ENCODE measurements at places on chromosomes 6 and 20. TPM values are rescaled to one million over a fixed set of nuclear protein-coding genes. Genes with fewer than 3 reads are reported as not detected.

DNA sequence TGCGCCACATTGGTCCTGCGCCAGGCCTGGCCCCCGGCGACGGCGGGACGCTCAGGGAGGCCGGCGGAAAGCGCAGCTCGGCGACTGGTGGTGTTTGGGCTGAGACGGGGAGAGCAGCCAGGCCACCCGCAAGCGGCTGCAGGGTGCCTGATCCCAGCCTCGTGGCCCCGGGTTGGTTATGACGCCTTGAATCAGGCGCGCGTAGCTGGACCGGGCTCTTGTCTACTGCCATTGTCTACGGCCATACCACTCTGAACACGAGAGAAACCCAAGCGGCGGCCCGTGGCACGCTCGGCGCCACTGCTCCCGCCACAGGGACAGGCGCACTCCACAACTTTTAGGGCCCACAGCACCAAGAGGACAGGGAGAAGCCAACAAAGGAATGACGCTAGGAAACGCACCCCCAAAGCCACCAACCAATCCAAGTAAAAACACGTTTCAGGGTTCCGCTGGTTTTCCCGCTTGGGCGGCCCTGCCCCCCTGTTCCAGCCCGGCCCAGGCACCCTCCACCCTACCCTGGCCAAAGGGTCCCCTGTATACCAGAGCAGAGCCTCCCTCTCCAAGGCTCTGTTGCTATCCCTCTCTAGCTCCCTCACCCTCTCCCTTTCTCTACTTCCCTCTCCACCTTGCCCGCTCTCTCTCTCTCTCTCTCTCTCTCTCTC is 1849.3 kb upstream of the DEFB115 start:
- DNase-seq = no peak

DNA sequence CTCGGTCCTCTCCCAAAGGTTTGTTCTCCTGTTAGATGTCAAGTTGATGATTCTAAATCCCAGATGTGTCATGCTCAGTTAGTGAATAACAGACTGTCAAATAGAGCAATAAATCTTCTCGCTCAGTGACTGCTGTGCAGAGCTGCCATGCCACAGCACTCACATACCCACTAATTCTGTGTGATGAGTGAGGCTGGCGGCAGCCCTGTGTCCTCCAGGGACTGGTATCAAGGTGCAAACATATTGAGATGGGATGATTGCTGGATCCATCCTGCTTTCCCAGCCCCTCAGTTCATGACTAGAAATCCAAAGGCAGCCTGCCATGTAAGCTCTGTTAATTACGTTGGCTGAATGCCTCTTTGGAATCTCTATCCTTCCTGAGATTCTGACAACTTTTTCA is 103.9 kb downstream of the OLIG3 start:
- no peak for DNase-seq

GRCh38 chr6:51526922-51527321 is 560.5 kb downstream of the PKHD1 start:
- no peak for DNase-seq

DNA sequence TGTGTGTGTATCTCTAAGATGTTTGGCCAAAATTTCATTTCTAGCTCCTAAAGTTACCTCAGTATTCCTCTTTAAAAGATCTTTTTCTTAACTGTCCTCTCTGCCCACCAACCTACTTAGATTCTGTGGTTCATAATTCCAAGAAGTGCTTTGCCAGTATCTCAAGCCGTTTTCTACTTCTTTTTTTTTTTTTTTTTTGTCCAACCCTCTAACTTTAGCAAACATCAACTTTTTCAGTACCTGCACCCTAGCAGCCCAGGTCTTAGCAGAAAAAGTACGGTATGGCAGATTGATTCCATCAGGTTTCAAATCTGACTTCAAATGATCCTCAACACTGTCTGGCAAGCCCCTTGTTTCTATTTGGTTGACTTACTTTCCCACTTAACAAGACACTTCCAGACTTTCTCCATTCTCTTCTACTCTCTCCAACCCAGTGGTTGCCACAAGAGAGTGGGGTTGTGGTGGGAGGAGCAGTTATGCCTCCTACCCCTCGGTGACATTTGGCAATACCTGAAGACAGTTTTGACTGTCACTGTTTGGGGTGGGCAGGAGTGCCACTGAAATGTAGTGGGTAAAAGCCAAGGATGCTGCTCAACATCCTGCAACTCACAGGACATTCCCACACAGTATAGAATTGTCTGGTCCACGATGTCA is 10.8 kb upstream of the MAN1A1 start:
- no peak for DNase-seq

DNA sequence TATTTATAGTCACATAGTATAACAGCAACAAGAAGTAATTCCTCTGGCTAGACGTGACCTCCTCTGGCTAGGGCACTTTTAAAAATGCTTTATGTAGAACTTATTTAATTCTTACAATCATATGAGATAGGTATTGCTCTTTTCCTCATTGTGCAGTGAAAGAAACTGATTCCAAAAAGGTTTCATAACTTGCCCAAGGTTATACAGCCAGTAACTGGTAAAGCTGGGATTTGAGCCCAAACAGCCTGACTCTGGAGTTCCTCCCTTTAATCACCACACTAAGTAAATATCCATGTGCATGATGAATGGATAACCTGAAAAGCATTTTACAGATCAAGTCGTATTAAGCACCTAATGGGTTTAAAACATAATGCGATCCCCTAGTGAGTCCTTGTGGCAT is 214.6 kb downstream of the PRL start:
- no peak for DNase-seq

DNA sequence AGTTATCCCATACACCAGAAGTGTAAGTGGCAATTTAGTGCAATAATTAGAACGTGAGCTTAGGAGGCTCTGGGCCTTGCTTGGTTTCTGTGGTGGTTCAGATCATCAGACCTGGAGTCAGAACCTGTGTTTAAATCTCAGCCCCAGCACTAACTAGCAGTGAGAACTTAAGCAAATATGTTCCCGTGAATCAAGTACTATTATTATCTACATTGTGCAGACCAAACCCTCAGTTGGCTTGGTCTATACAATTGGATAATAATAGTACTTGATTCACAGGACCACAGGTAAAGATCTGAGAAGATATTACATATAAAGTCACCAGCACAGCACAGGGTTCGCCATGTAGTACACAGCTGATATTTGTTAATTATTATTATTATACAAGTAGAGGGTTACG is 93.1 kb downstream of the SIM1 start:
- DNase-seq = no peak

GRCh38 chr6:37311741-37312473 is 41.9 kb upstream of the RNF8 start:
- DNase-seq = no peak

Gene GGTLC1
- total RNA-seq = not detected

Gene SLC35F1
- total RNA-seq = 3.8 TPM

Gene SPATA2
- 7.9 TPM for total RNA-seq

All from heart left ventricle (tissue), 16 donors.